ENCODE measurements at places on chromosomes 7 and 10. TPM values are rescaled to one million over a fixed set of nuclear protein-coding genes. Genes with fewer than 3 reads are reported as not detected.

GRCh38 chr7:121330053-121330833 is 1.4 kb downstream of the WNT16 start:
- peaks cover 29% of the 10 kb centered on the region for H3K27me3 ChIP-seq
- no peak overlapping the region for H3K27ac ChIP-seq
- H3K4me3 ChIP-seq, result peak overlapping the region; percentile 76
- H3K36me3 ChIP-seq, result no peaks in the 10 kb centered on the region

DNA sequence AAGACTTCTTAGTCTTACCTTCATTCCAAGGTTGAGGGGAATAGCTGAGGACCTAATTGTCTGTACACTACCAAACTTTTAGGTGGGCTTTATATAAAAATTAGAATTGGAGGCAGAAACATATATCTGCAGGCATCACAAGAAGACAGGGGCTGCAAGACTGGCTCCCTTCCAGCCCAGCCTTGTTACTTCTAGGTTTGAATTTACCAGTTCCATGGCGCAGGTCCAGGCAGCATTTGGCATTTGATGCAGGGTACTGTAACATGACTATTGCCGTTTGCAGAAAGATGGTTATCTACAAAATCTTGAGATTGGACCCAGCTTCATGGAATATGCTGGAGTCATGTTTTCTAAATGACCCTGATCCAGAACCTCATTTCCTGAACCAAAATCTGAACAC is 105.4 kb upstream of the RHOBTB1 start:
- H3K27ac ChIP-seq, result no peak overlapping the region
- peaks cover 22% of the 10 kb centered on the region for H3K27me3 ChIP-seq
- no peak overlapping the region for H3K4me3 ChIP-seq

DNA sequence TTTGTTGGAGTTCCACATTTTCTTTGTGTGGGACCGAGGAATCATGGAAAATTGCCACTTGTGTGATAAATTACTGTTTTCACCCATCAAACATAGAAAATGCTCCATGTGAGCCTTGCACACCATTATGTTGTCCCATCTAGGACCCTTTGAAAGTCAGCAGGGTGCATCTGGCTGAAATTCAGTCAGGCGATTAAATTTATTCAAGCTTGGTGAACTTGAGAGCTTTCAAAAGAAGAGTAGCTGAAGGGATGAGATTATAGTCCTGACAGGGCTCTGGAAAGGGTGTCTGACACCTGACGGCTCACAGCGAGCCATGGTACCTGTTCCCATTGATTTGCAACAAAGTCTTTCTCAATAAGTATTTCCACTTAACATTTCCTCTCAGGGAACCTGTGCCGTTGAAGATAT is 399.7 kb upstream of the ETV1 start:
- no peaks in the 10 kb centered on the region for H3K36me3 ChIP-seq
- no peaks in the 10 kb centered on the region for H3K27me3 ChIP-seq
- no peak overlapping the region for H3K4me3 ChIP-seq

- peaks cover 2% of the 10 kb centered on the region for H3K36me3 ChIP-seq
- H3K27ac ChIP-seq, result peak overlapping the region; percentile 23
- peaks cover 38% of the 10 kb centered on the region for H3K4me1 ChIP-seq
- DNase-seq, result no peak
Measured at GRCh38 chr7:36048141-36048901, 104.7 kb upstream of the EEPD1 start.

GRCh38 chr10:22717728-22718127 is 3.4 kb upstream of the PIP4K2A start:
- no peak for DNase-seq
- H3K4me3 ChIP-seq, result no peak overlapping the region
- H3K36me3 ChIP-seq, result no peaks in the 10 kb centered on the region

GRCh38 chr10:78165617-78166016 is 132.0 kb downstream of the RPS24 start:
- peaks cover 27% of the 10 kb centered on the region for H3K27me3 ChIP-seq
- no peak overlapping the region for H3K4me3 ChIP-seq
- H3K36me3 ChIP-seq, result no peaks in the 10 kb centered on the region
- no peak overlapping the region for H3K27ac ChIP-seq

DNA sequence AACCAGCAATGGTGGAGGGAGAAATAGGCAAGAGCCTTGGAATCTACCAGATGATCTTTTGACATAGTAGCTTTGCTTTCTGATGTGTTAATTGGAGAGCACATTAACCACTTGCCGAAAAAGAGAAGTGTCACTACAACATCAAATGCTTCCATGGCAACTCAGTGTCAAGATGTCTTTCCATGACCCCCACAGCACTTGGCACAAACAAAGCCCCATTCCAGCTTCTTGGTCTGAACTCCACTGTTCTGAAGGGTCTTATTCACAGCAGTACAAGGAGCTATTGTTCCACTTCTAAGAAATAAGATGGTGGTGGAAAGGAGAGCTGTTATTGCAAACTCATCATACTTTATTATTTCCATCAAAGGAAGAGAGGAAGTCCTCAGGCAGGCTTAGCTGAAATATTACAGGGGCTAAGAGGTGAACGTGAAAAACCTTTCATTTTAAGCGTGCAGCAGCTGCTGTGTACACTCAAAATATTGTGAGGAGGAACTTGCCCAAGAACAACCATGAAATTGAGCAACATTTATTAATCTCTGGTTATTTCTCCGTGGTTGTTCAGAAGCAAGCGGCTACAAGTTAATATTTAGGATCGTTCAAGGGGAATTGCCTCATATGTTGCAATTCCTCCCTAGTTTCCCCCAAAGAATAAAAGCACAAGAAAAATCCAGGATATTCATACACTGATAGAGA is 354.8 kb upstream of the CELF2 start:
- H3K36me3 ChIP-seq, result peaks cover 6% of the 10 kb centered on the region
- H3K27ac ChIP-seq, result no peak overlapping the region
- H3K27me3 ChIP-seq, result no peaks in the 10 kb centered on the region
- no peak for DNase-seq
- peaks cover 11% of the 10 kb centered on the region for H3K4me1 ChIP-seq
- H3K4me3 ChIP-seq, result no peak overlapping the region

PRF1 gene
- total RNA-seq, result not detected

DNA sequence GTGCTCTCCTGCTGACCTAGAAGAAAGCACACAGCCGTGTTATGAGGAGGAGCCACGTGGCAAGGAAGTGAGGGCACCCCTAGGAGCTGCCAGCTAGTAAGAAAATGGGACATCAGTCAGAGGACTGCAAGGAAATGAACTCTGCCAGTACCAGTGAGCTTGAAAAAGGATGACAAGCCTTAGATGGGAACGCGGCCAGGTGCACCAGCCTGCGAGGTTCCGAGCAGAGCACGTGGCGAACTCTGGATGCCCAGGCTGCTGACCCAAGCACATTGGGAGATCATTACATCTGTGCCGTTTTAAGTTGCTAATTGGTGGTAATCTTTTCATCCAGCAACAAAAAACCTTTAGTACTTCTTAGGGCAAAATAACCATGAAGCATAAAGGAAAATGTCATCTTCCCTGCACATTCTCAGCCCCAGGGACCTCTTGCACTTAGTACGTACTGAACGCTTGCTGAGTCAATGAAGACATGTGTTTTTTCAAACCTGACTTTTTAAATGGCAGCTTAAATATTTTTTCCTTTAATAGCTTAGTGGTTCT is 69.4 kb downstream of the AMZ1 start:
- no peak for DNase-seq
- H3K36me3 ChIP-seq, result peaks cover 12% of the 10 kb centered on the region
- H3K4me3 ChIP-seq, result peak overlapping the region; percentile 49
- H3K27me3 ChIP-seq, result no peaks in the 10 kb centered on the region

DNA sequence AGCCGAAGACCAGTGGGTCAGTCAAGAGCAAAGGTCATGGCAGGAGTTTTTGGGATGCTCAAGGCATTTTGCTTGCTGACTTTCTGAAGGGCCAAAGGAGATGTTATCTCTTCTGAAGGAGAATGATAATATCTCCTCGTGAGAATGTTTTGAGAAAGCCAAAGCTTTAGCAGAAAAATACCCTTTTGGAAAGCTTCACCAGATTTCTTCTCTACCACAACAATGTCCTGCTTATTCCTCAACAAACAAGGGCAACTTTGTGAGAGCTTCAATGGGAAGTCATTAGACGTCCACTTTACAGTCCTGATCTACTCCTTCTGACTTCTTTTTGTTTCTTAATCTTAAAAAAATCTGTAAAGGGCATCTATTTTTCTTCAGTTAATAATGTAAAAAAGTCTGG is 132.8 kb upstream of the DNAJB12 start:
- no peak for DNase-seq
- no peaks in the 10 kb centered on the region for H3K36me3 ChIP-seq
- H3K4me3 ChIP-seq, result no peak overlapping the region
- no peaks in the 10 kb centered on the region for H3K27me3 ChIP-seq

FAM13C gene
- total RNA-seq, result 5.9 TPM

GRCh38 chr10:113524120-113524519 is 28.7 kb upstream of the HABP2 start:
- no peak for DNase-seq
- no peak overlapping the region for H3K27ac ChIP-seq
- peaks cover 2% of the 10 kb centered on the region for H3K27me3 ChIP-seq
- H3K4me1 ChIP-seq, result peaks cover 27% of the 10 kb centered on the region
- no peak overlapping the region for H3K4me3 ChIP-seq

- H3K4me3 ChIP-seq, result no peak overlapping the region
- no peak for DNase-seq
- H3K27me3 ChIP-seq, result no peaks in the 10 kb centered on the region
Measured at GRCh38 chr7:54326592-54327167, 215.5 kb upstream of the VSTM2A start.

HTR5A gene
- not detected for total RNA-seq

GRCh38 chr7:136290351-136290750 is 313.2 kb upstream of the MTPN start:
- H3K27ac ChIP-seq, result no peak overlapping the region
- H3K36me3 ChIP-seq, result no peaks in the 10 kb centered on the region
- H3K4me1 ChIP-seq, result no peaks in the 10 kb centered on the region

DNA sequence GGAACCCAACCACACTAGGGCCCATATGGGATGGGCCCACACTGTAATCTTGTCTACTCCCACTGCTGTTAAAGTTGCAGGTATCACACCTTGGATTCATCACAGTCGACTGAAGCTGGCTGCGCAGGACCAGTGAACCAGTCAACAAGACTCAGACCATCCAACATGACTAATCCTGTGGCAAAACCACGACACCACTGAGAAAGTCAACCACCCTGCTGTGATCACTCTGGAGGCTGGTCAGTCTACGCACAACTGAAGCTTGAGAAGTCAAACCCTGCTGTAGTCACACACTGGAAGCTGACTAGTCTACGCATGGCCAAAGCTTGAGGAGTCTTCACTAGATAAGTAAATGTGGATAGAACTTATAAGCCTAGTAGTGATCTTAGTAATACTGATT is 9.6 kb upstream of the CYREN start:
- H3K4me3 ChIP-seq, result no peak overlapping the region
- DNase-seq, result no peak
- H3K27me3 ChIP-seq, result no peaks in the 10 kb centered on the region
- no peak overlapping the region for H3K27ac ChIP-seq

GRCh38 chr10:16950656-16951601 is 133.7 kb upstream of the RSU1 start:
- DNase-seq, result no peak
- no peaks in the 10 kb centered on the region for H3K27me3 ChIP-seq
- H3K27ac ChIP-seq, result peak overlapping the region; percentile 67
- peaks cover 29% of the 10 kb centered on the region for H3K4me1 ChIP-seq

SFTPA1 gene
- total RNA-seq, result not detected

GJD4 gene
- not detected for total RNA-seq

DNA sequence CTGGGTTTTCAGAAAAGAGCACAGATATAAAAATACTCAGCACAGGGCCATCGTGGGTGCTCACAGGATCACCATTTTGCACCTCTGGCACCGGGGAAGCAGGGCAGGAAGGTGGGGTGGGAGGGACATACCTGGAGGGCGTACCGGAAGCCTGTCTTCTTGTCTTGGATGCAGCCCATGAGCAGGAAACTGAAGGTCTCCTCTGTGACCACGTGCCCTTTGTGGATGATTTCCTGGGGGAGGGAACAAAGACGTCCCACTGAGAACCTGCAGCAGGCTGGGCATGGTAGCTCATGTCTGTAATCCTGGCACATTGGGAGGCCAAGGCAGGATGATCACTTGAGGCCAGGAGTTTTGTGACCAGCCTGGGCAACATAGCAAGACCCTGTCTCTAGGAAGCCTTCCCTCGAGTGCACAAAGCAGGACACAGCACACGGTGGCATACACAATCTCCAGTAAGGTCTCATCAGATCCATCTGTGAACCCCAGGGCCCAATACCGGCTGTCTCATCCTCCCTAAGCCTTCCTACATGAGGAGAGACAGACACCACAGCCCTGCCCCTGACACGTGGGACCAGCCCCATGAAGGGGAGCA is 9.5 kb downstream of the PTCD1 start:
- H3K27ac ChIP-seq, result no peak overlapping the region
- no peak overlapping the region for H3K4me3 ChIP-seq
- H3K36me3 ChIP-seq, result peaks cover 15% of the 10 kb centered on the region

DNA sequence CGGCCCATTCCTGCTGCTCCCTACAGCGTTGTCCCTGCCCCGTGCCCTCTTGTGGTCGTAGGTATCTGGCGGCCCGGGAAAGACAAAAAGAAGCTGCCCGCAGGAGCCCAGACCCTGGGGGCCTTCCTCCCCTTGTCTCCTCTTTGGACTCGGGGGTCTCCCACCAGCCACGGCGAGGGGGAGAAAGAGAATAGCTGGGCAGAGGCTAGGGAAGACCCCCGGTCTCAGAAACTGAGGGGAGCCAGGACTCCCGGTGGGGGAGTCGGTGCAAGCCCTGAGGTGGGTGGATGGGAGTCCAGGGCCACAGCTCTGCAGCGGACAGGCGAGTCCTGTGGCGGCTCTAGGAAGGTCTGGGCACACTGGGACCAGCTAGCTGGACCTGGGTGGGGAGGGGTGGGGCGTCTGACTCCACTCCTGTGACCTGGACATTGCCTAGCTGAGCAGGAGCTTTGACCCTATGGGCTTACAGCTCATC is 1.3 kb upstream of the SH2D4B start:
- H3K27ac ChIP-seq, result no peak overlapping the region
- H3K4me3 ChIP-seq, result no peak overlapping the region
- H3K36me3 ChIP-seq, result no peaks in the 10 kb centered on the region
- peak; percentile 68 for DNase-seq
- H3K4me1 ChIP-seq, result no peaks in the 10 kb centered on the region

- H3K27me3 ChIP-seq, result no peaks in the 10 kb centered on the region
- H3K4me3 ChIP-seq, result no peak overlapping the region
- no peak overlapping the region for H3K27ac ChIP-seq
Measured at GRCh38 chr7:129343099-129343700, 91.0 kb upstream of the STRIP2 start.

GRCh38 chr10:123796736-123797135 is 94.9 kb downstream of the CPXM2 start:
- no peak overlapping the region for H3K4me3 ChIP-seq
- DNase-seq, result no peak

DNA sequence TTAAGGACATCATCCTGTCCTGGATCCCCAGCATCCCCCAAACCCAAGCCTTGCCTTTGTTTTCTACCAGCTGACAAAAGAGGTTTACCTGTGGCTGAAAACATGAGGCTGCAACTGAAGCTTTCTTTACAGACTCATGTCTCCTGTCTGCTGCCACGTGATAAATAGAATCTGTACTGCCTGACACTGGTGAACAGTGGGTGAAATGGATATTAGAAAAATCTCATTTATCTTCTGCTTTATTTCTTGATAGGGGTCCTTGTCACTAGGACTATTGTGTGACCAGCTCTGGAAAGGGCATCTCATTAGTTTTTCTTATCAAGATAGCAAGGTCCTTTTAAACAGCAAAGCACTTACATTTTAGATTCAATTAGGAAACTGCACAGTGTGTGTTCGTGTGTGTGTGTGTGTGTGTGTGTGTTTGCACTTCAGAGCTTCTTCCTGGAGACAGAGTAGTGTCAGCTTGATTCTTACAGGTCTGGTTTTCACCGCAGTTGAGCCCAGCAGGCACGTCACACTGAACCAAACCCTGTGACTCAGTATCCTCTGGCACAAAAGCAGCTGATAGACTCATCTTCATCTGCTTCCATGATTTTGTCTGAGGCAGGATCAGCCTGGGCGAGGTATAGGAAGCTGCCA is 373.5 kb upstream of the CELF2 start:
- H3K27ac ChIP-seq, result peak overlapping the region; percentile 88
- peaks cover 40% of the 10 kb centered on the region for H3K4me1 ChIP-seq
- peak overlapping the region; percentile 43 for H3K4me3 ChIP-seq

Measured in chondrocyte (in vitro differentiated cells).